ENCODE measurements at places on chromosomes 1 and 21.

DNA sequence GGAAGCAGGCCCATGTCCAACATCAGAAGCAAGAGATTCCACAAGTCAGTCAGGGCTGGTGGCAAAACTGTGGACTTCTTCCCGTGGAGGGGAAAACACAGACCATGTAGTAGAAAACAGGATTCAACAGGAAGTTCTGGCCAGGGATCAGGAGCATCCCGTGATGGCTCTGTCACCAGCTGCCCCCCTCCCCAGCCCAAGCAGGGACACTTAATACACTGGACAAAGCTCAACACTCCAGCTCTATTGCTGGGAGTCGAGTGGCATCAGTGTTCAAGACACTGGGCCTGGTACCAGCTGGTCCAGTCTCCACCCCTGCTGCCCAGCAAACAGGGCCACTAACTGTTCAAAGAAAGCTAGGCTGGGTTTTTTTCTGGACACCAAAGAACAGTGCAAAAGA is 3.7 kb downstream of the SLC45A3 start:
- H3K27ac ChIP-seq: no peak overlapping the region
- H3K27me3 ChIP-seq: no peaks in the 10 kb centered on the region
- H3K4me3 ChIP-seq: peak overlapping the region; percentile 75
- DNase-seq: no peak
- no peaks in the 10 kb centered on the region for H3K36me3 ChIP-seq
- H3K4me1 ChIP-seq: peaks cover 65% of the 10 kb centered on the region

- no peaks in the 10 kb centered on the region for H3K36me3 ChIP-seq
- peaks cover 35% of the 10 kb centered on the region for H3K4me1 ChIP-seq
- no peak overlapping the region for H3K27ac ChIP-seq
- no peak for DNase-seq
- no peaks in the 10 kb centered on the region for H3K27me3 ChIP-seq
- no peak overlapping the region for H3K4me3 ChIP-seq
Observed at GRCh38 chr1:175866776-175867175, 123.4 kb upstream of the TNR start.

DNA sequence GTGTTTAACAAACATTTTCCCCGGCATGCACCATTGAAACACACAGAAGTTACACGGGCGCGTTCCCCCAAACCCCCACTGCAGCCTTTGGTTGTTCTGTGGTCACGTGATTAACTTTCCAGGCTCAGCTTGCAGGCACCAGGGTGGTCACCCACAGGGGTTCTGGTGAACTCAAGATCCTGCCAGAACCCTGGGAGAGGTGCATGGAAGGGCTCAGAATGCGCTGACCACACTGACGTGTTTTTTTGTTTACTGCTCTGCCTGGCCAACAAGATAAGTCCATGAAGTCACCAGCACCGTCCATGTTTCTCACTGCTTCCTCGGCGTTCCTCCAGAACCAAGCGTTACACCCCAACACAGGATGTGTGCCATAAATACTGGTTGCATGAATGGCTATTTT is 229.5 kb upstream of the VAMP3 start:
- H3K4me3 ChIP-seq: no peak overlapping the region
- no peak for DNase-seq
- peaks cover 3% of the 10 kb centered on the region for H3K27me3 ChIP-seq

DNA sequence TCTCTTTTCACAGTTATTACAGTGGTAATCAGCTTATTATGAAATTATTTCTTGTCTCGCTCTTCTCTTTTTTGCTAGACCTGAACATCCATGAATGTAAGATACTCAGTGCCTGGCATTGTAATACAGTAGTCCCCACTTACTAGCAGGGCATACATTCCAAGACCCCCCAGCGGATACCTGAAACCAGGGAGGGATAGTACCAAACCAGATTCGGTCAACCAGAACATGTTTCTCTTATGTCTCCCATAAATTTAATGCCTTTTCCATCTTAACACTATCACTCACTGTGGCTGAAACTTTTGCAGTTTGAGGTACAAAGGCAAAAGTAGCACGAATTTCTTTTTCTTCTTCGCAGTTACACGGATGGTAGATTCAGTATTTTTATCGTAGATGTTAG is 24.6 kb upstream of the B3GALT2 start:
- H3K27me3 ChIP-seq: no peaks in the 10 kb centered on the region
- DNase-seq: no peak
- peaks cover 70% of the 10 kb centered on the region for H3K36me3 ChIP-seq
- H3K4me1 ChIP-seq: peaks cover 12% of the 10 kb centered on the region
- H3K27ac ChIP-seq: no peak overlapping the region

GRCh38 chr21:29174607-29175013 is 44.2 kb downstream of the MAP3K7CL start:
- no peak overlapping the region for H3K27ac ChIP-seq
- DNase-seq: no peak
- no peaks in the 10 kb centered on the region for H3K36me3 ChIP-seq
- no peak overlapping the region for H3K4me3 ChIP-seq

DNA sequence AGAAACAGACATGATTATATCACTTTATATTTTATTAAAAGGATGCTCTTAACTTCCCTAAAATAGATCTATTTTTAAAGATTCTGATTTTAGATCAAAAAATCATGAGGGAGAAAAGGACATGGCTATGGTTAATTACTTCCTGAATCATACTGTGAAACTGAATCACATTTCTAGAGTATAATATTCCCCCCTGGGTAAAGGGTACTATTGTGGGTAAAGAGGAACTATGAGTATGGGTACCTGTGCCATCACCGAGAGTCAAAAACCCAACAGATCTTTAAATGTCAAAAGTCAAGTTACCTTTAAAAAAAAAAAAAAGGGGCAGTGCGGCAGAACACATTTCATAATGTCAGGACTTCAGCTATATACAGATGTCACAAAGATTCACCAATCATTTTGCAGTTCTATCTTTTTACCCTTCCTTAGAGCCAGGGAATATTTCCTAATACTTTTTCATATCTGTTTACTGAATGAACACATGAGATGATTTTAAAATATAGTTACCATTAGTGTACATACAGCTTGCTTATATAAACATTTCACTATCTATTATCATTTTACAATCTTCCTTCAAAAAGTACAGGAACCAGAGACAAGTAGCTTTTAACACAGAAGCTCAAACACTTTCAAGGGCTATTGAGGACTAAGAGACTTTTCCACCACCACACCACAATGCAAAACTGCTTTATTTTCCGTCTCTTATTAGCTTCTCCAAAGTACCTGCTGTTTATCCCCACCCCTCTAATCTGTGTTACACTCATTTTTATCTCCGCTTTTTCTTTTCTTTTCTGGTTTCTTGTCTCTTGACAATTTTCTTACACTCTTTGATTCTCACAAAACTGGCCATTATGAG is 45.0 kb downstream of the EVI5 start:
- H3K27ac ChIP-seq: no peak overlapping the region
- H3K27me3 ChIP-seq: no peaks in the 10 kb centered on the region
- DNase-seq: no peak
- no peaks in the 10 kb centered on the region for H3K4me1 ChIP-seq

DNA sequence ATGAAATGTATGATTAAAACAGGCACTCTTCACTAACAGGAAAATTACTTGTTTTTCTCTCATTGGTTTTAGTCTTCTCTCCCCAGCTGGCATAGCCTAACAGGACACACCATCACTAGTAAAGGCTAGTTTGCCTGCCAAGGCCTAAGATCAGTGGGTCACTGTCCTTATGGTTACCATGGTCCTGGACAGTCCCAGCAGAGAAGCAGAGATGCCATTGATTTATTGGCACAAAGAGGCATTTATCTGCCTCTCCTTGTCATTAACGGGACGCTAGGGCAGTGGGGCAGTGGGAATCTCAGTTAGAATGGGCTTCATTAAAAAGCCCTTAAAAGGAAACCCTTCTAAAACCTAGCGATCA is 13.9 kb downstream of the CD247 start:
- no peak for DNase-seq
- H3K4me3 ChIP-seq: no peak overlapping the region
- peaks cover 46% of the 10 kb centered on the region for H3K4me1 ChIP-seq

- no peaks in the 10 kb centered on the region for H3K27me3 ChIP-seq
- no peak overlapping the region for H3K27ac ChIP-seq
- H3K4me1 ChIP-seq: no peaks in the 10 kb centered on the region
- DNase-seq: no peak
Observed at GRCh38 chr1:12416101-12416500, 186.3 kb downstream of the VPS13D start.

DNA sequence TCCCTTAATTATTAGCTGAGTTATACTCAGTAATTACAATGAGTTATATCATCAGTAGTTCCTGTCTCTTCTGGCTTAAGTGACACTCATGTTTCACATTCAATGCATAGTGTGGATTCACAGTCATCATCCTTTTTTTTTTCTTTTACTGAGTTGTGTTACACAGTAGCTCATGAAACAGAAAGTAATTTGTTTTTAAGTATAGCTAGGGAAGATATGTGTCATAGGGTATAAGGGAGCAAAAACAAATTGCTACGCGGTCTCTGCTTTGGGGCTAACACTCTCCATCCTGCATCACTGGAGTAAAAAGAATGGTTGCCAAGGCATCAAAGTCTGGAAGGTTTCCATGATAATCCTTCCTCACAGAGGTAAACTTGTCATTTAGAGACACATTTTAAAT is 971.7 kb upstream of the NCAM2 start:
- H3K36me3 ChIP-seq: no peaks in the 10 kb centered on the region
- H3K4me1 ChIP-seq: no peaks in the 10 kb centered on the region

DNA sequence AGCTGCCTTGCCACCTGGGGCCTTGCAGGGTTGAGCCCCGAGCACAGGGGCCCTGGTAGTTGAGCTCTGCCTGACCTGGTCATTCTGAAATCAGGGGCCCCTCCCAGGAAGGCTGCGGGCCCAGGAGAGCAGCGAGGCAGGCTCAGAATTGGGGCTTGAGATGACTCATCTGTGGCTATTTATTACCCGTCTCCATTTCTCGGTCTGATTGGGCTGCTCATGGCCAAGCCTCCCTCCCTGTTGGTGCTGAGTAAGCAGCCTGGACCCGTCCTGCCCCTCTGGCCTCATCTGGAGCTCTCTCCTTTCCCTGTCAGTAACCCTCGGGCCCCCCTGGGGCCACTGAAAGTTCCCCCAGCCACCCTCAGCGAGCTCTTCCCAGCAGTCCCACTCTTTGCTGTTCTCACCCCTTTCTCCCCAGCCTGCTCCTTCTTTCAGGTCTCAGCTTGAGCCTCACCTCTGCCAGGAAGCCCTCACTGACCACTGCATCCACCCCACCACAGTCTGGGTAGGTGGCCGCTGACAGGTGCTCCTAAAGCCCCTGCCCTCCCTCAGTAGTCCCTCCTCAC is 11.0 kb upstream of the TNFRSF8 start:
- H3K27me3 ChIP-seq: no peaks in the 10 kb centered on the region
- H3K36me3 ChIP-seq: no peaks in the 10 kb centered on the region
- H3K27ac ChIP-seq: no peak overlapping the region
- DNase-seq: no peak
- peaks cover 21% of the 10 kb centered on the region for H3K4me1 ChIP-seq
- H3K4me3 ChIP-seq: no peak overlapping the region

DNA sequence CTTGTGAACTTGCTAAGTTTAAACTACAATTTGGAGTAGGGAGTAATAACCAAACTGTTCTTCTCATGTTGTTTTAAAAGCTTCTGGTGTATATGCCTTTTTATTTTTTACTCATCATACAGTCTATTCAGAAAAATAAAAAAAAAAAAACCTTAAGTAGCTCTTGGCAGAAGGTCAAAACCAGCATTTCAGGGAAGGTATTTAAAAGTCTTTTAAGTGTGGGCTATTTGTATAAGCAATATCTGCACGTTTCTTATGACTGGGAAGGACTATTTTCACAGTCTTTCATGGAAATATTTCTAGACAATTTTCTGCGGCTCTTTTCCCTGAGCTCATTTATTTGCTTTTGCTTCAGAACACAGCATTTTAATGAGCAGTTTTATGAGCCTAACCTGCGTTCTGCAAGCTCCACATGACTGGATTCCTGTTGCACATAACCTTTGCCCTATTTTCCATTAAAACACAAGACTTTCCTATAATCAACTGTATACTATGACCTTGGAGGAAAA is 60.9 kb upstream of the C1orf105 start:
- H3K4me1 ChIP-seq: peaks cover 44% of the 10 kb centered on the region
- peaks cover 2% of the 10 kb centered on the region for H3K36me3 ChIP-seq
- no peaks in the 10 kb centered on the region for H3K27me3 ChIP-seq
- H3K4me3 ChIP-seq: no peak overlapping the region
- DNase-seq: no peak

All from neural crest cell (in vitro differentiated cells).